ENCODE measurements at places on chromosomes 11 and 22. TPM values are rescaled to one million over a fixed set of nuclear protein-coding genes. Genes with fewer than 3 reads are reported as not detected.

The PLAAT3 gene
- 41.0 TPM for total RNA-seq

- no peak overlapping the region for H3K4me3 ChIP-seq
- H3K4me1 ChIP-seq, result no peaks in the 10 kb centered on the region
- DNase-seq, result peak; percentile 80
- peaks cover 89% of the 10 kb centered on the region for H3K36me3 ChIP-seq
- no peaks in the 10 kb centered on the region for H3K27me3 ChIP-seq
- no peak overlapping the region for H3K27ac ChIP-seq
These were observed 7.1 kb downstream of the PRPF19 start for GRCh38 chr11:60899046-60899936.

DNA sequence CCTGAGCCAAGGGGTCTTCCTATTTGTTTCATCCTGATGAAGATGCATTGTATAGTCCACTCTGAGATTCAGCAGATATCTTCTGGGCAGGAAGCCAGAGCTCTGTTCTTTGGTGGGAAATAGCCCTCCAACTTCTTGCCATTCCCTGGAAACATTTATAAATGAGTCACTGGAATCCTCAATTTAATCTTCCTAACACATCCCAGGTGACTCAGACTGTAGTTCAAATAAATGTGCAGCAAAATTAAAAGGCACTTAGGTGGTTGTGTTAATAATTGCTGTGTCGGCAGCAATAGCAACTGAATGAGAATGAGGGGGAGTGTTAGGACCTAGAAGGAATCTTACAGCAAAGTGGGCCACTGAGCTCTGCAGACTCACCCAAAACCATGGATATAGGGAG lies 108.6 kb downstream of the INSC start:
- H3K4me3 ChIP-seq, result no peak overlapping the region
- peaks cover 5% of the 10 kb centered on the region for H3K27me3 ChIP-seq
- DNase-seq, result no peak
- H3K36me3 ChIP-seq, result no peaks in the 10 kb centered on the region
- no peaks in the 10 kb centered on the region for H3K4me1 ChIP-seq

GRCh38 chr11:126165311-126165720 lies 46.1 kb downstream of the RPUSD4 start:
- no peak for DNase-seq
- no peak overlapping the region for H3K27ac ChIP-seq
- peaks cover 53% of the 10 kb centered on the region for H3K27me3 ChIP-seq
- H3K4me1 ChIP-seq, result peaks cover 12% of the 10 kb centered on the region
- H3K36me3 ChIP-seq, result no peaks in the 10 kb centered on the region
- H3K4me3 ChIP-seq, result no peak overlapping the region

DNA sequence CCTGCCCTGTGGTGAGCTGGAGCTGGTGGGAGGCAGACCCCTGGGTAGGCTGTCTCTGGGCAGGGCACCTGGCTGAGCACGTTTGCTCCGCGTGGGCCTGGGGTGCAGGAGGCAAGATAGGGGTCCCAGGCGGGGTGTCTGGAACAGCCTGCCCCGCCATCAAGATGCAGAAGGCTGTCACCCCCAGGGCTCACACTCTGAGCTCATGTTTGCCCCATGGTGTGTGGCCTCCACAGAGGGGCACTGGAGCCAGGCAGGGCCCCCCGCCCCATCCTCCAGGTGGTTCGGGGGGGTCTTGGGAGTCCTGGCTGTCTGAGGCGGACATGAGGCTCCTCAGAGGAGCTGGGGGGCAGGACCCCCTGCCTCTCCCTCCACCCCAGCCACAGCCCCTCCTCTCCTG lies 28.9 kb upstream of the CARS1 start:
- no peaks in the 10 kb centered on the region for H3K36me3 ChIP-seq
- no peaks in the 10 kb centered on the region for H3K4me1 ChIP-seq
- no peaks in the 10 kb centered on the region for H3K27me3 ChIP-seq
- no peak overlapping the region for H3K27ac ChIP-seq

The SCN2B gene
- 0.07 TPM for total RNA-seq

GRCh38 chr11:34344410-34344767 lies 13.4 kb downstream of the ABTB2 start:
- peaks cover 20% of the 10 kb centered on the region for H3K4me1 ChIP-seq
- no peak overlapping the region for H3K27ac ChIP-seq
- H3K36me3 ChIP-seq, result no peaks in the 10 kb centered on the region
- H3K27me3 ChIP-seq, result no peaks in the 10 kb centered on the region

The CRYBA4 gene
- not detected for total RNA-seq

The C11orf87 gene
- not detected for total RNA-seq

The ALDH3B2 gene
- not detected for total RNA-seq

GRCh38 chr11:43723617-43724016 lies 43.1 kb downstream of the HSD17B12 start:
- no peak for DNase-seq
- no peaks in the 10 kb centered on the region for H3K27me3 ChIP-seq
- no peak overlapping the region for H3K4me3 ChIP-seq

The CRYBB2 gene
- not detected for total RNA-seq
